ENCODE measurements at places on chromosomes 7 and 10.

GRCh38 chr7:2012981-2013380 lies 219.8 kb downstream of the MAD1L1 start:
- DNase-seq = no peak

GRCh38 chr7:132160611-132161532 lies 415.4 kb downstream of the PLXNA4 start:
- DNase-seq = no peak

- peak; percentile 78 for DNase-seq
These were observed 25.2 kb upstream of the ING3 start for GRCh38 chr7:120925392-120925791.

DNA sequence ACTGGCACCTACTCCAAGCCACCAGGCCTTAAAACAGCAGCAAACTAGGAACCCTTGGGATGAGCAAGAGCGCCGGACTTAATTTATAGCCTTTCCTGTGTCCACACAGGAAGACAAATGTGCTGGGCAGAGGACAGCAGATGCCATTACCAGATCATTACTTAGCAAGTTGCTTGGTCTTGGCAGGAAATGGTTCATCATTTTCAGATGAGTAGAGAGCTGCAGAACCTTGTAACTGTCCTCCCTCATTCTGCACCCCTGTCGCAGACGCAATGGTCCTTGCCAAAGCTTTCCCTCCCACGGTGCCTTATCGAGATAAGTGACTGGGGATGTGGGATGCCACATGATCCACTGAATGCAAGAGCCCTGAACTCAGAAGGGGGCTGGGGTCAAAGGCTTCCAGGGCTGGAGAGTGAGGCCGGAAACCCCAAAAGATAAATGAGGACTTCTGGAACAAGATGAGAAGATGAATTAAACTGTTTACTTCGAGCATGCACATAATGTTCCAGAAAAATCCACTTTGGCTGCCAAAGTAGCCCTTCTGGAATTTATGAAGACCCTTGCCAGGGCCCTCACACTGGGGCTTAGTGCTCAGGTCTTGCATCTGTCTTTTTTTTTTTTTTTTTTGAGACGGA lies 145.6 kb upstream of the ZNF32 start:
- no peak for DNase-seq

DNA sequence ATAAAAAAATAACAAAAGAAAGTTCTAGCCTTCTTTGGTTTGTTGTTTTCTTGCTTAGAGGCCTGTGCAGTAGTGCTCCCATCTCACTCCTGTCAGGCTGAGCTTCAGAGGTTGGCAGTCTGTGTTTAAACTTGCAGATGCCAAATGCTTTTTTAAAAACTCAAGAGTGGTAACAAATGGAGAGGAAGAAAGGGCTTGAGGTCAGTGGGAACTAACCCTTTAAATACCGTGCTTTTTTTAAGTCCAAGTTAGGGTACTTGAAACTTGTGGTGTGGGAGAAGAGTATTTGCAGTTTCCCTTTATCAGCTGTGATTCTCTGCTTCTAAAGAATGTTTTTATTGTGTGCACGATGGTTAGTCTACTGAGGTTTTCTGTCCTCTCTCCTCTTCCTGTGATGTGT lies 29.4 kb downstream of the ZRANB1 start:
- no peak for DNase-seq

DNA sequence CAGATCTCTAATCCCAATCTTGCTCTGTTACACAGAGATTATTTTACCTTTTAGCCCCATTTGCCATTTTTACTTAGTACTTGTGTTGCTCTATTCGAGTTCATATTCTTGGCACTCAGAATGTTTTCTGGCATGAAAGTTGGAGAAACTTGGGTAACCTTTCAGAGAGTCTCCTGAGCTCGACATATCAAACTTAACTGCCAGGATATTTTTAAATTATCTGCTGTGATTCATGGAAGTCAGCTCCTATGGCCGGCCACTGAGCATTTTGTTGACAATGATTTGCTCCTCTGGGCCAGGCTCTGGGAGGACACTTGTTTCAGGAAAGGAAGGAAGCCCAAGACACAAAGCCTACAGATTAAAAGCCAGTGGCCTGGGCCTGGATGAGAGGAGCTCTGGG lies 396.7 kb downstream of the TNS3 start:
- no peak for DNase-seq

GRCh38 chr10:116417821-116418220 lies 9.8 kb upstream of the PNLIPRP3 start:
- no peak for DNase-seq

DNA sequence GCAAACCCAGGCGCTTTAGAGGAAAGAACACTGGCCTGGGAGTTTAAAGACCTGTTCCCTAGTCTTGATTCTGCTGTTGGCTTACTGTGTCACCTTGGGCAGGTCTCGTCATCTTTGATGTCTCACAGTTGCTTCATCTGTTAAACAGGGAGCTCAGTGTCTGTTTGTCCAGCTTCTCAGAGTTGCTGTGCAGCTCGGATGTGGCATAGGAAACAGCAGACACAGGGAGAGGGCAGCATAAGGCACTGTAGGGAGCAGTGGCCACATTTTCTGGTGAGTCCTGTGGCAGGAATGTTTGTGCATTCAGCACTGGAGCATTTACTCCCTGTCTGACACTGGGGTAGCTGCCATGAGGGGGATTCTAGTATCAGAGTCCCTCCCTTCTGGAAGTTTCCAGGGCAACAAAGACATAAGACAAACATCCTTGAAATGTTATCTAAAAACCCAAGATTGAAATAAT lies 2.0 kb downstream of the REPIN1 start:
- DNase-seq = no peak

- DNase-seq = no peak
These were observed 9.8 kb upstream of the DENND2A start for GRCh38 chr7:140650367-140650766.

DNA sequence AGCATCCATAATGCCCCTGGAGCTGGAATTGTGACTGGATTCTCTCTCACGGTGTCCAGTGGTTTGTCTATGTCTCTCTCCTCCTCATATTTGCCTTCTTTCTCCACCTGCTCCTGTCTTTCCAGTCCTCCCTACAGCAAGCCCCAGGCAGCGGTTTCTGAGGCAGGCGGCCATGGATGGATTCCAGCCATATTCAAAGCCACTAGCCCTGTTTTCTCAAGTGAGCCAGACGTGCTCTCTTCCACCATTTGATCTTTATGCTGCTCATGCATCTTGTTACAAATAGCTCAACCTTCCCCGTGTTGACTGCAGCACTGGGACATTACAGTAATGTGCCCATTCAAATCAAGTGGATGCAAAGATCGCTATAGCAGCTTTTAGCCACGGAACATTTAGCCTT lies 387.2 kb upstream of the PODXL start:
- DNase-seq = no peak

GRCh38 chr10:90141791-90142190 lies 440.4 kb downstream of the KIF20B start:
- no peak for DNase-seq

GRCh38 chr7:137931823-137932222 lies 70.1 kb downstream of the CREB3L2 start:
- no peak for DNase-seq

DNA sequence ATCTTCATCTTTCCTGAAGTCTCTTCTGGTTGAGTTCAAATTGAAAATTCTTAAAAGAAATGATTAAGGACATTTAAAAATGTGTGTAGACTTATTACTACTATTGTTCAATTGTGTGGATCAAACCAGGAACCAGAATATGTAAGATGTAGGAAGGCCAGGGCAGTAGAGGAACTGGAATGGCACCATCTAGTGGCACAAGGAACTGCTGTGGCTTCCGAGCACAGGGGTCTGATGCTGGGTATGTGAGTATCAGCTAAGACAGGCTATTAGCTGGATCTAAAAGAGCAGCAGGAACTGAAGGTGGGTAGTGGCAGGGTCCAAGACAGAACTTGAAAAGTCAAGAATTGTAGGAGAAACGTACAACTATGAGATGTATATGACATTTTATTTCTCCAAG lies 247.3 kb downstream of the SEMA3A start:
- DNase-seq = peak; percentile 3

DNA sequence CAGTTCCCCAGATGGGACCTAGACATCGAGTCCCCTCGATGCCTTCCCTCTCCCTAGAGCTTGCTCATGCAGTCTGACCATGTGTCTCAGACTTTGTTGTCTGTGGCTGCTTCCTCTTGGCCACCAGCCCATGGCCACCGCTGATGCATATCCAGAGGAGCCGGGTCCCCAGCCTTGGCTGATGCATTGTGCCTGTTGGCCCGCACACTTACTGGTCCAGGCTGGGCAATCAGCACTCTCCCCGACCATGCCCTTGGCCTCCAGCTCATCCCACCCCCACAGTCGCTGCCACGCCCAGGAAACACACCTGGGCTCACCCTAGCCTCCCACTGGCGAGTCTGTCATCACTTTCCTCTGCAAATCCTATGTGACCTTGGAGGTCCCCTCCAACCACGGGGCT lies 10.1 kb downstream of the NPC1L1 start:
- DNase-seq = no peak

GRCh38 chr10:111578076-111578475 lies 501.2 kb downstream of the ADRA2A start:
- DNase-seq = no peak

DNA sequence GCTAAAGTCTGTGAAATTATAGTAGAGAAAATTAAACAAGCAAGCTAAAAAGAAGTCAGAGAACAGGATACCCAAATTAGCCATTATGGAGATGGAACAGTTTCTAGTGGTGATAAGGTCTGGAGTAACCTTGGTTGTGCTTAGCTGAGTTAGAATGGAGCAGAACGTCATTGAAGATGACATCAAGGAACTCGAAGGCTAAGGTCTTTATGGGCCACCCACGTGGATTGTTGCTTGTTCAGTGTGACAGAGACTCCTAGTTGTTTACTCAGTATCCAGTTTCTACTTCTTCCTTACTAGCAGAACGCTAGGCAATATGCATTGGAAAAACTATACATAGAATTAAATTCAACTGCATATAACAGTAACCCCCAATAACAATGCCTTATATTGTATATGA lies 39.7 kb downstream of the AHCYL2 start:
- DNase-seq = no peak

- DNase-seq = no peak
These were observed 349.5 kb upstream of the NFE2L3 start for GRCh38 chr7:25802473-25802872.

- no peak for DNase-seq
These were observed 154.9 kb downstream of the GLI3 start for GRCh38 chr7:42082144-42082543.

DNA sequence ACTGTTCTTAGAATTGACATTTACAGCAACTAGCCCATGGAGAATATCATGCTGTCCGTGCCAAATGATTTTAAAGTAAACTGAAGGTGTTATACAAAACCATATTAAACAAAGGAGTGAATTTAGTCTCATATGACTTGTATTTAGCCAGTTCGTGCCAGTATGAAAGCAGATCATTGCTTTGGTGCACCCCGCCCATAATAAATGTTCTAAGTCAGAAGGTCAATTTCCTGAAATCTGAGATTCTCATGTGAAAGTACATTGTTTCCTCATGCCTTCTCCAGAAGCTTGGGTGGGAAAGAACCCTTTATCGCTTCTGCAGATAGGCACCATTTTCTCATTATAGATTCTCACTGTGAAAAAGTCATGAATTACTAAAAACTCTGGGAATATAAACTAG lies 106.4 kb downstream of the CAMK1D start:
- no peak for DNase-seq

DNA sequence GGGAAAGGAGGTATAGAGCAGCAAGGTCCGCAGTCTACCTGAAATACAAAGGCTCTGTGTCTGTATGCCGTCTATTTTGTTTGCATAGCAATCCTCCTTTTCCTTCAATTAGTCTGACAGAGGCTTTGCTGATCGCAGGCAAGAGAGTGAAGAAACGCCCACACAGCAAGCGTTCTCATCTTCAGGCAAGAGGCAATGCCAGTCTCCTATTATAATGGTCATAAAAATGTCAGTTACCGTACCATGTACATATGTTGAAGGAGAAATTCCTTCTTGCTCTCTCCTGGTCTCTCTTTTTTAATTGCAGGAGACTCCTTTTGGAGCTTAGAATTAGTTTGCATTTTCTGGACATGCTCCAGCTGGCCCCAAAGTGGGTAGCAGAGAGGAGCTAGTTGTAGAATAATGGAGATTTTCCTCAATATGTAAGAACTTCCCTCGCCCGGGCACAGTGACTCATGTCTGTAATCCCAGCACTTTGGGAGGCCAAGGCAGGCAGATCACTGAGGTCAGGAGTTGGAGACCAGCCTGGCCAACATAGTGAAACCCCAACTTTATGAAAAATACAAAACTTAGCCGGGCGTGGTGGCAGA lies 139.5 kb downstream of the PFKFB3 start:
- DNase-seq = no peak

DNA sequence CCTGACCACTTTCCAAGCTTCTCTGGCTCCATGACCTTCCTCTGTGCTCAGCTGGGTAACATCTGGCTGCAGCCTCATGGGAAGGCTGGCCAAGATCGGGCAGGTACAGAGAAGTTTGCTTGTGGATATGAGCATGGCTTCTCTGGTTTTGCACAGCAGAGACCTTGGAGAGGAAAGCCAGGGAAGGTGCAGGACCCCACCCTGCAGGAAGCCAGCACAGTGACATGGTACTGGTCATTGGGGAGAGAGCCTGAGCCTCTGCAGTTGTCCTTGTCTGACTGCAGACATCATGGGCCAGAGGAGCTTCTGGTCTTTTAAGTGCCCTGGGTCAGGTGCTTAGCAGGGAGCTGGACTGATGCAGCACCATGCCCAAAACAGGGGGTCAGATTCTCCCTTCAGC lies 70.6 kb upstream of the LEP start:
- no peak for DNase-seq

- no peak for DNase-seq
These were observed 74.1 kb downstream of the VWA2 start for GRCh38 chr10:114313139-114313538.

DNA sequence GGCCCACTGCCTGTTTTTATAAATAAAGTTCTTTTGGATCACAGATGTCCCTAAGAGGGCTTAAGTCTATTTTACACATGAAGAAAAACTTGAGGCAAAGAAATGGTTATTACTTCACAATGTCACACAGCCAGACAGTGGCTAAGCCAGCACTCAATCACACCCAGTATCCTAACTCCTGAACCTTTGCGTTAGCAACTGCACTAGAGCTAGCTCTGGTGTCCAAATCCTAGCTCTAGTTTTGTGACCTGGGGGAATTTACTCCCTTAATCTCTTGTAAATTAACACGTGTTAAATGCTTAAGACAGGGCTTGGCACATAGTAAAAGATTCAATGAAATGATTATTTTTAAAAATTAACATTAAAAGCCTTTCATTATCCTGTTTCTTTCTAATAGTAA lies 49.0 kb upstream of the TPK1 start:
- DNase-seq = no peak

DNA sequence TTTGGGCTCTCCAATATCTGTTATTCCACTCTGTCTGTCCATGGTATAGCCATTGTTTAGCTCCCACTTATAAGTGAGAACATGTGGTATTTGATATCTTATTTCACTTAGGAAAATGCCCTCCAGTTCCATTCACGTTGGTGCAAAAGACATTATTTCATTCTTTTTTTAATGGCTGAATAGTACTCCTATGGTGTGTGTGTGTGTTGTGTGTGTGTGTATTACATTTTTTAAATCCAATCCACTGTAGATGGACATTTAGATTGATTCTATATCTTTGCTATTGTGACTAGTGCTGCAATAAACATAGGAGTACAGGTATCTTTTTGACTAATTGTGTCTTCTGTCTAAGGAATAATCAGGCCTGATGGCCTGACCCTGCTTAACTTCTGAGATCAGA lies 7.4 kb upstream of the CPED1 start:
- no peak for DNase-seq

Data from trophoblast cell (in vitro differentiated cells and primary cell).